ENCODE measurements at places on chromosomes 12 and 14.

DNA sequence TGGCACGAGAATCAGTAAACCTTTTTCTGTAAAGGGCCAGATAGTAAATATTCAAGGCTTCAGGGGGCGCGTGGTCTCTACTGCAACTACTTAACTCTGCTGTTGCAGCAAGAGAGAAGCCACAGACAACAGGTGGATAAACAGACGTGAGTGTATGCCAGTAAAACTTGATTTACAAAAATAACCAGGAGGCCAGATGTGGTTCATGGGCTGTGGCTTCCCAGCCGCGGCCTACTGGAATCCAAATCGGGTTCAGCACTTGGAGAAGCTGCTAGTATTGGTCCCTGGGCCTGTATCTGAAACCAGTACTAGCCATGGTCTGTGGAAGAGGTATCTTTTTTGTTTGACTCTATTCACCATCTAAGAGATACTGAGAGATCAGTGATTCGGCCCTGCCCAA is 13.3 kb downstream of the PPP2R5C start:
- DNase-seq: no peak

DNA sequence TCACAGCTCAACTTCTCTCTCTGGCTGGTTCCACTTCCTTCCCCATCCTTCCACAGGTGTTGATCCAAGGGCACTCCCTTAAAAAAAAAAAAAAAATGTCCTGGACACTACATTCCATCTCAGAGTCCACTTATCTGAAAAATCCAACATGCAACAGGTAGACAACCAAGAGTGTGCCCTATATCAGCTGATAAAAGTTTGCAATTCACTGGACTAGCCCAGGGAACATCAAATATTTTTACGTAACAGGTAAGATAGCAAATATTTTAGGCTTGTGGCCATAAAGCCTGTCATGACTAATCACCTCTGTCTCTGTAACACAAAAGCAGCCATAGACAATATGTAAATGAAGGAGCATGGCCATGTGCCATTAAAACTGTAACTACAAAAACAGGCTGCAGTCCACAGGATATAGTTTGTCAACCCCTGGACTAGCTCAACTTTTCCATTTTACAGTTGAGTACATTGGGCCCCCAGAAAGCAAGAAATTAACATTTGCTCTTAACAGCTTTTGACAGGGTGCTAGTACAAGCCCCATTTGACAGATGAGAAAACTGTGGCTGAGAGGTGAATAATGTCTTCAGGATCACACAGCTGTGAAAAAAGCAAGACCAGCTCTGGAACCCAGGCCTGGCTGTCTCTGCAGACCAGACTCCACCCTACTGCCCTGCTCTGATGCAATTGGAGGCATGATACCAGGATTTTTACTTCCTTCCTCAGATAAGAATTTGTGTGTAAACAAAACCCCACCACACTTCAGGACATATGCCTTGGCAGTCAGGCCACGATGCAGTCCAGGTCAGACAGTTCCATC is 68.9 kb downstream of the CMKLR1 start:
- DNase-seq: no peak

DNA sequence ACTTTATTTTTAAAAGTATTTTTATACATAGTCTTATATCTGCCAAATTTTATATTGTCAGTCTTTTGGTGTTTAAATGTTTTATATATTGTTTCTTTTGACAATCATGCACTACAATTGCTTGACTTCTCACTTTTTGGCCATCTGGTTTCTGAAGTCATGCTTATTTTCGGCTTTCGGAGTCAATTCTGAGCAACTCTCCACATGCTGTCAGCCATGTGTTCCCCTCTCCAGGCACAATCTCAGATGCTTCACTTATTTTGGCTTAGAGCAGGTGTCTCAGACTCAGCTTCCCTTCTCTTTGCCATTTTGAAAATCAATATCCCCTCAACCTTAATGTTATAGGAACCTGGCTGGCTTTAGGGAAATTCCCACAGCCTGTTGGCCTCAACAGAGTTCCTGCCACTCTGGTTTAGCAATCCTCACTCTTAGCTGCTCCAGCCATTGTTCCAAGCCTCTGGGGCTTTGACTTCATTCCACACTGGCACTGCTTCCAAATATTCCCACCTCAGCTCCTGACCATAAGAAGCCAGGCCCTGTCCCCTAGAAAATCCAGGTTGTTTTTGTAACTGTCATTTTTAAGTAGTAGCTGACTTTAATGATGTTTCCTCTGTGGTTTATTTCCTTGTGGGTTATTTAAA is 125.5 kb upstream of the FAR2 start:
- DNase-seq: no peak

DNA sequence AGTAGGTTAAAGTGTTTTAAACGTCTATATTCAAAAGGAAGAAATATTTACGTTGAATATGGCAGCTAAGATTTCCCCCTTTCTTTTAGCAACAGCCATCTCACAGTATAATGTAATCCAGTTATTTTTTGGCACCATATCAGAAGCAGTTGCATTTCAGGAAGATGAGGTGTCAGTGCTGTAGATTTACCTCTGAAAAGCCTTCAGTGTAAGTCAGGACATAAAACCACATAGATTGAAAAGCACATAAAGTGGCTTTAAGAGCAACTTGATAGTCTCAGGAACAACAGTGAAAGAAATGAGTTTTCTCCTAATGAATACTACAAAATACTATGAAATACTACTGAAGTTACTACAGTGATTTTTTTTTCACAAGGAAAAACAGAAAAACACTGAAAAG is 6.9 kb downstream of the MLH3 start:
- DNase-seq: no peak

GRCh38 chr12:15592934-15593333 is 196.3 kb downstream of the EPS8 start:
- DNase-seq: no peak

DNA sequence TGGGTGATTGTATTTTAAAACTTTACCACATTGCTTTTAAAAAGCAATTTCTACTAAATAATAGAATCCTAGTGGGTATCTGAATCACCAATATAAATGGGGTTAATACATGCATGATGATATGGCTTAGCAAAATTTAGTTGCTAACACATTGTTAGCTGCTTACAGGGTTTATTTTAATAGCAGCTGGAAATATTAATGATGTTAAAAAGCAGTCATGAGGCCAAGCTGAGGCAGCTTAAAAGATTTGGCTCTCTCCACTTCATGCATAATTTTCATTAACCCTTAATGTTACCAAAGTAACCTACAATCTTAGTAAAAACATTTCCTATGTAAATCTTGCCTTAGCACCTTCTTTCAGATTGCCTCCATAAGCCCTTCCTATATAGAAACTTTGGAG is 49.2 kb upstream of the CNOT2 start:
- no peak for DNase-seq

DNA sequence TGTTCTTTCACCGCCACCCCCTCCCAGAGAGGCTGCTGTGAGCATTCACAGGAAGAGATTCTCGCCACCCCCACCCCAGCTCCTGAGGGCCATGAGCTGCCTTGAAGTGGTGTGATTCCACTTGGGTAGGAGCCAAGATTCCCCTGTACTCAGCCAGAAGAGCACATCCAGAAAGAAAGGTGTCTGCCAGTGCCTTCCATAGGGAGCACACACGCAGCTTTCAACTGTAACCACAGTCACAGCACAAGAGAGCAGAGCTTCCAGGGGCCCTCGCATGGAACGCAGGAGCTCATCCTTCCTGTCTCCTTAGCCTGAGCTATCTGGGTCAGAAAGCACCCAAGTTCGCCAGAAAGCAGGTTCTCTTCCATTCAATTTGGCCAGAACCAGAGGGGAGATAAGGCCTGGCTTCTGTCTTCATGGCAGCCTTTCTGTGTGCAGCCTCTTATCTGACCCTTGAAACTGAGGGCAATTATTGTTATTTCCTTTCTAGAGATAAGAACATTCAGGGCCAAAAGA is 66.6 kb upstream of the SCN8A start:
- DNase-seq: no peak

- peak; percentile 52 for DNase-seq
Observed at GRCh38 chr14:106879241-106879640, 1352.9 kb downstream of the TMEM121 start.

DNA sequence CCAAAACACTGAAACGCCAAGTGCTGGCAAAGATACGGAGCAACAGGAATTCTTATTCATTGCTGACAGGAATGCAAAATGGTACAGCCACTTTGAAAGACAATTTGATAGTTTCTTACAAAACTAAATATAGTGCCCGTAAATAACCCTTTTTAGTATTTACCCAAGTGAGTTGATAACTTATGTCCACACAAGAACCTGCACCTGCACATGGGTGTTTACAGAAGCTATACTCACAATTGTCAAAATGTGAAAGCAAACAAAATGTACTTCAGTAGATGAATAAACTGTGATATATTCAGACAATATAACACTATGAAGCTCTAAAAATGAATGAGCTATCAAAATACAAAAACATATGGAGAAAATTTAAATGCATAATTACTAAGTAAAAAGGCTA is 86.6 kb downstream of the ATXN7L3B start:
- no peak for DNase-seq

DNA sequence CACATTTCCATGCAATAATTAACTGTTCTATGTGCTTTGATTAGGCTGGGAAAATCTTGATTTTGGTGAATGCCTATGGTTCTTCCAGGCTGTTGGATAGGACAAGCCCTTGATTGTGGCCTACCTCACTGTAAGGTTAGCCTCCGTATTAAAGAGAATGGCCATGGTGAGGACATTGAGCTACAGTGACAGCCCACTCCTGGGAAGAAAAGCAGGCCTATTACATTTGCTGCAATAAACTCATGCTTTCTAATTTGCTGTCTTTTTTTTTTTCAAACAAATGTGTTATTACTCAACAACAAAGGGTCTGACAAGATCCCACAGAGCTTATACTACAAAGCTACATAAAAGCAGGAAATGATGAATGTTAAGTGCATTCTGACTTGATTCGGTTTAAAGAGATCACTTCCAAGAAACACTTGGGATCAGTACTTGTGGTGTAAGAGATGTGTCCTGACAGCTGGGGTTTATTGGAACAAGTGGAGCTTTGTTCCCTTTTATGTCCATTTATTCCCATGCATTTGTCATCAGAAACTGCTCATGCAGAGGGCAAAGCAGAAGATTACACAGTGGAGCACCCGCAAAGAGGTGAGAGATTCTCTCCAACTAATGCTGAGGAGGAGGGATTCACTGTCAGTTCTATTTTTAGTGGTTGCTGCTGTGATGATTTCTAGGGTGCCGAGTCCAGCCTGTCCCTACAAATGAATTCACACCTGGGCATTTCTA is 29.1 kb upstream of the KCNK10 start:
- no peak for DNase-seq

GRCh38 chr14:58353516-58354299 is 42.0 kb upstream of the TOMM20L start:
- DNase-seq: no peak

- no peak for DNase-seq
Observed at GRCh38 chr14:50812180-50812579, 18.8 kb downstream of the NIN start.

GRCh38 chr14:75626396-75626795 is 34.3 kb downstream of the ERG28 start:
- no peak for DNase-seq

- DNase-seq: no peak
Observed at GRCh38 chr14:64671591-64671990, 32.6 kb upstream of the PLEKHG3 start.

All from stimulated activated CD4-positive, alpha-beta T cell treated with anti-CD3 and anti-CD28 coated beads, Interleukin-15, amount 100 ng/mL, for 48 hours (primary cell).